ENCODE measurements at places on chromosomes 3 and 15.

- H3K4me1 ChIP-seq = peaks cover 12% of the 10 kb centered on the region
- no peaks in the 10 kb centered on the region for H3K36me3 ChIP-seq
- DNase-seq = peak; percentile 95
- H3K27ac ChIP-seq = peak overlapping the region; percentile 38
- no peaks in the 10 kb centered on the region for H3K27me3 ChIP-seq
- H3K4me3 ChIP-seq = no peak overlapping the region
Observed at GRCh38 chr15:93179072-93179471, 90.1 kb upstream of the RGMA start.

- no peaks in the 10 kb centered on the region for H3K36me3 ChIP-seq
- DNase-seq = peak; percentile 52
- peak overlapping the region; percentile 62 for H3K27ac ChIP-seq
- H3K4me1 ChIP-seq = peaks cover 9% of the 10 kb centered on the region
- H3K27me3 ChIP-seq = no peaks in the 10 kb centered on the region
Observed at GRCh38 chr15:101250873-101251829, 697 bp downstream of the CHSY1 start.

GRCh38 chr3:89306540-89306939 lies 199.1 kb downstream of the EPHA3 start:
- no peaks in the 10 kb centered on the region for H3K4me1 ChIP-seq
- DNase-seq = no peak
- H3K36me3 ChIP-seq = no peaks in the 10 kb centered on the region
- H3K27ac ChIP-seq = no peak overlapping the region

DNA sequence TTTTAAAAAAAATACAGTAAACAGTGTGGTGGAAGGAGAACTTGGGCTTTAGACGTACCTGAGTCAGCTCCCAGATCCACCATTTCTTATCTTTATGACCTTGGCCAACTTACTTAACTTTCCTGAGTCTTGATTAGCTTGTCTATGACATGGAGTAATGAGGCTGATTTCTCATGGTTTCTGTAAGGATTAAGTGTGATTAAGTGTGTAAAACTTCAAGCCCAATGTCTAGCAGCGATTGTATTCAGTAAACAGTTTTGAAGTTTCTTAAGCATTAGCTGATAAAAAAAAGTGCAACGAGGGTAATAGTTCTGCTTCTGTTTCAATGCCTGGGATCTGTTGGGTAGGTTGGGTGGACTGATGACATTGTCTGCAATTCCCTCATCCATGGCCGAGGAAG lies 10.8 kb downstream of the TRPM1 start:
- no peak overlapping the region for H3K27ac ChIP-seq
- H3K4me1 ChIP-seq = no peaks in the 10 kb centered on the region
- no peak overlapping the region for H3K4me3 ChIP-seq
- no peaks in the 10 kb centered on the region for H3K36me3 ChIP-seq
- no peaks in the 10 kb centered on the region for H3K27me3 ChIP-seq

- H3K4me3 ChIP-seq = no peak overlapping the region
- no peaks in the 10 kb centered on the region for H3K4me1 ChIP-seq
- no peaks in the 10 kb centered on the region for H3K36me3 ChIP-seq
- no peaks in the 10 kb centered on the region for H3K27me3 ChIP-seq
Observed at GRCh38 chr3:100157685-100158084, 43.4 kb upstream of the FILIP1L start.

DNA sequence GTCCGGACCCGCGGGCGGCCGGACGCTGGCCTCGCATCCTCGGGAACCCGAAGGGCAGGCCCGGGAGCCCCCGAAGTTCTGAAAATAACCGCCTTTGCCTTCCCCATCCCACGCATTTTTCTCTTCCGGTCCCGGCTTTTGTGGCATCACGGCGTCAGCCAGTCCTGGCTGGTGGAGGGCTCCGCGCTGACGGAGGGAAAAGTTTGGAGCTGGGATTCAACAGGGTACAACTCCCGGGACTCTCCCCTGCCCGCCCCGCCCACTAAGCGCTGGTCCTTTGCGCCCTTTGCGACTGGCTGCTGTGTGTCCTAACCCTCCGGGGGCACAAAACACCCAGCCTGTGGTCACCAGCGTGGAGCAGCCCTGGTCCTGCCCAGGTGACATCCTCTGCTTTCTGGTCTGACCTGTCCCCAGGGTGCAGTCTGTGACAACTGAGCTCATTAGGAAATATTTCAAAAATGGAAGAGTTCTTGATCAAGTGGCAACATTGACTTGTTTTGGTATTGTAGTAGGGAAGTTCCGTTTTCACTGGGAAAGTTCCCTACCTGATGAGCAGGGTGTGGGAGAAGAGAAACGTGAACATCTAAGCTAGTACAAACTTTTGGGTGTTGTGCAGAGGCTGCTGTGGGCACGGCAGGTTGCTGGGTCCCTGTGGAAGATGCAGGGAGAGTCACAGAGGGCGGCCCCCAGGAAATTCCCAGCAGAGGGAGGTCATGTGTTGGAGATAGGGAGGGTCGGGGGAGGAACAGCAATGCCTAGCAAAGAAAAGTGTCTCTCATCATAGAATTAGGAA lies 775 bp downstream of the ARNT2 start:
- peaks cover 38% of the 10 kb centered on the region for H3K27me3 ChIP-seq
- H3K27ac ChIP-seq = peak overlapping the region; percentile 36
- peak; percentile 15 for DNase-seq
- H3K4me3 ChIP-seq = peak overlapping the region; percentile 33
- no peaks in the 10 kb centered on the region for H3K4me1 ChIP-seq

DNA sequence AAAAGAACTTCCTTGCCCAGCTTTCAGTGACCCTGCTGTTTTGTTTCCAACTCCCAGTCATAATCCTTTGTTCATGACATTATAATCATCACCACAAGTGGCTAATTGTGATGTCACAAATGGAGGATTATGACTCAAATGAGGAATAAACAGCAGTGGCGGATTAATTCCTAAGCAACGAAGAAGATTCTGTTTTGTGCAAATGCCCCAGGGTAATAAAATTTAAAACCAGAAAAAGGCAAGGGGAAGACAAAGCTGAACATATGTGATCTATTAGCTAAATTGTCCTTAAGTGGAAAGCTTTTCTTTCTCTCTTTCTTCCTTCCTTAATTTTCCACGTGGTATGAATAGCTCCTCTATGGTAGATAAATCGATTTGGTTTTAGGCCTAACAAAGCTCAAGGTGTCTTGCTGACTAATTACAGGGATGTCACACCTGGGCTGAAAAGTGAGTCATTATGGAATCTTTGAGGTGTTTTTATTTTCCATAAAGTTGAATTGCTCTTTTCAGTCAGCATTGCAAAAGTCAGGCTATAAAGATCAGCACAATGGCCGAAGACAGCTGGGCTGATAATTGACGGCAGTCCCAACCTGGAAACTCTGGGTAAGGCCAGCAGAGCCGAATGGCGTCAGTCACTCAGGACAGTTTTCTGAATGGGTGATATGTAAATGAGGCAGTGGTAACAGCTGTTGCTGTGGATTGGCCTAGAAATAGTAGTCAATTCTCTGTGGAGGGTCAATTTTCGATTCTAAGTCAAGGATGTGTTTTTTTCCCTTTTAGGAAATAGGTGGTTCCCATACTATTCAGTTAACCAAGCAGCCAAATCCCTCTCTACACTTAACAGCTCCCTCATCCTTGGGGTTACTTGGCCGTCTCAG lies 121.5 kb downstream of the PTPRG start:
- H3K36me3 ChIP-seq = no peaks in the 10 kb centered on the region
- H3K4me1 ChIP-seq = peaks cover 10% of the 10 kb centered on the region
- no peaks in the 10 kb centered on the region for H3K27me3 ChIP-seq
- no peak overlapping the region for H3K27ac ChIP-seq
- no peak for DNase-seq

DNA sequence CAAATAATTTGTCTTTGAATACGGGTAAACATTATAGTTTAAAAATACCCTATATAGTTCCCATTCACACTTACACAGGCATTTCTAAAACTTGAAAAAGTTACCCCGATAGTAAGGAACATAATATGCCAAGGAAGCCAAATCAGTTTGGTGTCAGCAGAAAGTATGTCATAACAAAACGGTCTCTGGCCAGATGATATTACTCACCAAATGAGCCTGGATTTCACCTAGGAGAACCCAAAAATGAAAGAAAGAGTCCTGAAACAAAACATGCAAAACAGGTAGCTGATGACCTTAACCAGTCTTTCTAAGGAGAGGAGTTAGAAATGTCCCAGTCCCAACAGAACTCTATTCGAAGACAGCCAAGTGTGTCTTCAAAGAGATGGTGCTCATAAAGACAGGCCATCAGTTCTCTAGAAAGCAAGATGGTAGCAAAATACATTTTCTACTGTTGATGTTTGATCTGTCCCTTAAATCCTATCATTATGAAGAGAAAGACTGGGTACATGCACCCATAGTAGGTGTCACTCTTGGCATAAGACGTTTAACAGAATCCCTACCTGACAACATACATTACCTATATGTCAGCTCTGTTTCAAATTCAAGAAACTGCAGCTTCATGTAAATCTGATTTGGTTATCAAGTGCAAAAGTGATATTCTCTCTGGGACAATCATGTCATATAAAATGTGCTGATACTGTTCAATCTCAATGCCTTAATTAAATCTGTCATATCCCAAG lies 942.5 kb downstream of the ROBO1 start:
- DNase-seq = no peak
- H3K4me3 ChIP-seq = no peak overlapping the region
- no peaks in the 10 kb centered on the region for H3K4me1 ChIP-seq
- H3K27me3 ChIP-seq = no peaks in the 10 kb centered on the region
- no peak overlapping the region for H3K27ac ChIP-seq

DNA sequence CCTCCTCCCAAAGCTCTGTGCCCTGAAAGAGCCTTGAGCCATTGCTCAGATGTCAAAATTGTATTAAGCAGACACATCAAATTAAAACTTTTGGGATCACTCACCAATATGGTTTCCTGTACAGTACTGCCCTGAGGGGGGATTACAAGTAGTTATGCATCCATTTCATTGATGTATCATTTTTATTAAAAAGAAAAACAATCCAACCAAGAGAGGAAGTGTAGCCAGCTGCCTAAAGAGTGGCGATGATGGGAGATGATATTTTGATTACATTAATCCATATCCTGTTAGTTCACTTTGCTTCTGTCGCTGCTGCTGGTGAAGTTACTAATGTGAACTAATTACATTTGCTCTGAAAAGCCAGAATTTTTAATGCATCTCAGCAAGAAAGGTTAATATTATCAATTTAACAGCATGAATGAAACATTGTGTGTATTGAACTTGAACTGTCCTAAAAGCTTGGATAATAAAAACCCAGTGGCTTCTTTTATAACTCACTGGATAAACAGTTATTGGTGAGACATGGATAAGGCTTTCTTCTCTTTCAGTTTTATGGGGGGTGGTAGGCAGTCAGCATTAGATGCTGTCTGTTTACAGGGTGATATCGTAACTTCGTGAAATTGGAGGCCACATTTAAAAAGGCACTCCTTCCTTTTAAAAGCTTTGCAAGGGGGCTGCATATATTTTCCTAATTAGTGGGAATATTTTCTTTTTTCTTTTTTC lies 87.7 kb downstream of the IGF1R start:
- no peaks in the 10 kb centered on the region for H3K36me3 ChIP-seq
- no peaks in the 10 kb centered on the region for H3K27me3 ChIP-seq
- H3K4me3 ChIP-seq = no peak overlapping the region

DNA sequence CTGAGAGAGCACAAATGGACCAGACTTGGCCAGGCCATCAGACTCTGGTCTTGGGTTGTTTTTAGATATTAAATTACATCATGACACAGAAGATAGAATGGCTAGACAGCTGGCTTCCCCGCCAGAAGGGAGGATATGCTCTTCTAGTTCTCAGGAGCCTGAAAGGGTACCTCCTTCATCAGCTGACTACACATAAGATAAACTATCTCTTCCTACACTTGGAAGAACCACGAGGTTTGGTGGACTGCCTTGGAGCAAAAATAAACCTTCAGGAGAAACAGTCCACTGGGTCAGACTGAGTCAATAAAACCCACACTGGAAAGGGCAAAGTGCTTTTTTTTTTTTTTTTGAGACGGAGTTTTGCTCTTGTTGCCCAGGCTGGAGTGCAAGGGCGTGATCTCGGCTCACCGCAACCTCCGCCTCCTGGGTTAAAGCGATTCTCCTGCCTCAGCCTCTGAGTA lies 26.3 kb upstream of the DYNC1LI1 start:
- no peaks in the 10 kb centered on the region for H3K27me3 ChIP-seq
- H3K4me3 ChIP-seq = no peak overlapping the region
- peak overlapping the region; percentile 73 for H3K27ac ChIP-seq
- peaks cover 22% of the 10 kb centered on the region for H3K4me1 ChIP-seq
- no peaks in the 10 kb centered on the region for H3K36me3 ChIP-seq
- peak; percentile 86 for DNase-seq

DNA sequence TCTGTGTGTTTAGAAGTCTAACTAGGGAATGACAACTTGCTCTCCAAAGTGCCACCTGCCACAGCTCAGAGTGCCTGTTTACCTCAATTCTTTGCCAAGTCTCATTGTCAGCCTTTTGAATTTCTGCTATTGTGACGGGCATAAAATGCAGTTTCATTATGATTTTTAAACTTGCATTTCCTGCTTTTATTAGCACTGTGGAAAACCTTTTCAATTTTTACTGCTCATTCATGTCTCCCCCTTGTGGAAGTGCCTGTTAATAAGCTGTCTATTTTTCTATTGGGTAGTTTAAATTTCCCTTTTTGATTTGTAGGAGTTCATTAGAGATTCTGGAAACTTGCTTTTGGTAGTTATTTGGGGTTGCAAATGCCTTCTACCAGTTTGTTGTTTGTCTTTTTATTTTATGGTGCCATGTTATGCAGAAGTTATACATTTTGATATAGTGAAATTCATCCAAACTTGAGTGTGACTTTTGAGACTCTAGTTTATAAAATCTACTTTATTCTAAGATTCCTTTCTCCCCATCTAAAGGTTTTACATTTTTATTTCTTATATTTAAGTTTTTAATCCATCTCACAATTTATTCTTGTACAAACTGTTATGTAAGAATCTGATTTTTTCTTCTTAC lies 53.9 kb upstream of the FRMD4B start:
- H3K4me3 ChIP-seq = no peak overlapping the region
- no peak overlapping the region for H3K27ac ChIP-seq
- peaks cover 3% of the 10 kb centered on the region for H3K4me1 ChIP-seq
- H3K36me3 ChIP-seq = no peaks in the 10 kb centered on the region
- no peaks in the 10 kb centered on the region for H3K27me3 ChIP-seq
- DNase-seq = peak; percentile 46

DNA sequence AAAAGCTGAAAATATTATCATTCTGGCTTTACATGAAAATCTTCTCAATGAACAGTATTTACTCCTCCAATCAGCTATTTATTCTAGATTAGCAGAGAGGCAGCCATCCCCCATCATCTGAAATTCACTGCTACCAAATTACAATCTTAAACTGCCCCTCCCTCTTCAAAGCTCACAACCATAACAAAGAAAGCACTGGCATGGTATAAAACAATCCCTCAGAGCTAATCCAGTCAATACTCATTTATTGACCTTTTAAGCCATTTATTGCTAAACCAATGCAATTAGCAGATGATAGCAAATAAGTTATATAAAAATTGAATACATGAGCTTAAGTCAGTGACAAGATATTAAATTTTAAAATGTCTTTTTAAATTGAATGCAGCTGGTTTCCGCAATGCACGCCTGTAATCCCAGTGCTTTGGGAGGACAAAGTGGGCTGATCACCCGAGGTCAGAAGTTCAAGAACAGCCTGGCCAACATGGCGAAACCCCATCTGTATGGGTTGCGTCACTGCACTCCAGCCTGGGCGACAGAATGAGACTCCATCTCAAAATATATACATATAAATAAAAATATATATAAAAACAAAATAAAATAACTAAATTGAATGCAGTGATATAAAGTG lies 12.1 kb downstream of the SLC4A7 start:
- no peaks in the 10 kb centered on the region for H3K36me3 ChIP-seq
- H3K27me3 ChIP-seq = no peaks in the 10 kb centered on the region
- no peak overlapping the region for H3K27ac ChIP-seq
- no peaks in the 10 kb centered on the region for H3K4me1 ChIP-seq
- no peak overlapping the region for H3K4me3 ChIP-seq
- no peak for DNase-seq

- no peak overlapping the region for H3K4me3 ChIP-seq
- H3K27me3 ChIP-seq = no peaks in the 10 kb centered on the region
Observed at GRCh38 chr3:9679476-9680080, 24.1 kb upstream of the CPNE9 start.
